ENCODE measurements at places on chromosomes 2 and 18.

GRCh38 chr2:131042148-131042775 is 51.0 kb downstream of the FAM168B start:
- DNase-seq: no peak

GRCh38 chr18:61869636-61870035 is 23.2 kb downstream of the RNF152 start:
- no peak for DNase-seq

- peak; percentile 43 for DNase-seq
Measured at GRCh38 chr18:5534845-5535244, 9.0 kb downstream of the EPB41L3 start.

DNA sequence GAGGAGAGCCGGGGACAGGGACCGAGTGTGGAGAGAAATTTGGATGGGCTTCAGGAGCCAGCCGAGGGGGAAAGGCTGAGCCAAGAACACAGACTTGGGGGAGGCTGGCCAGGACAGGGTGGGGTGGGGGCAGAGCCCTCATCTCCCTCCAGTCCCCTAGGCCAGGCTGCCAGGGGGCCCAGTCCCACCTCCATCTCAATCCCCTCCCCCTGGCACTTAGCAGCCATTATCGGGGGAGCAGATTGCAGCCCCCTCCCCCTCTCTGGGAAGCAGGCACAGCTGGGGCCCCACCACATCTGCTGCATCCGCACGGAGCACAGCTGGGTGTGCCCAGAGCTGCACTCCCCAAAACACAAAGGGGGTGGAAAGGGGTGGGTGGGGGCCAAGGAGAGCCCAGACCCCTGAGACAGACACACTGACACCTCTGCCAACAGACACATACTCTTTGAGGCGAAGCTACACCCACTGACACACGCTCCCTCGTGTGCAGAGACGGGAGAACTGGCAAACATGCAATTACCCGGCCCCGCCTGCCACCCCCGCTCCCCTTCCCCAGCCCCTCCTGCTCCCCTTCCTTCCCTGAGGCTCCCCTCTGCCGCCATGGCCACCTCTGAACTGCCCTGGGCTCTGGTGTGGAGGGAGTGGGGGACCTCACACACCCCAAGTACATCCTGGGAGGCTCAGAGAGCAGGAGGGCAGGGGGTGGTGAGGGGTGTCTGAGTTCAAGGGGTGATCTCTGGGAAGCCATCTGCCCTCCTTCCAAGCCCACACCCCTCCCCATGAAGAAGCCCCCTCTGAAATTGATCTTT is 5.1 kb upstream of the ASIC4 start:
- no peak for DNase-seq
